CD4-positive, alpha-beta T cell treated with Interleukin-12 subunit alpha and Interleukin-12 subunit beta, for 1 hour (primary cell): ENCODE measurements at places on chromosomes 11 and 22.

- DNase-seq, result no peak
Observed at GRCh38 chr11:128904656-128905344, 13.6 kb downstream of the KCNJ5 start.

DNA sequence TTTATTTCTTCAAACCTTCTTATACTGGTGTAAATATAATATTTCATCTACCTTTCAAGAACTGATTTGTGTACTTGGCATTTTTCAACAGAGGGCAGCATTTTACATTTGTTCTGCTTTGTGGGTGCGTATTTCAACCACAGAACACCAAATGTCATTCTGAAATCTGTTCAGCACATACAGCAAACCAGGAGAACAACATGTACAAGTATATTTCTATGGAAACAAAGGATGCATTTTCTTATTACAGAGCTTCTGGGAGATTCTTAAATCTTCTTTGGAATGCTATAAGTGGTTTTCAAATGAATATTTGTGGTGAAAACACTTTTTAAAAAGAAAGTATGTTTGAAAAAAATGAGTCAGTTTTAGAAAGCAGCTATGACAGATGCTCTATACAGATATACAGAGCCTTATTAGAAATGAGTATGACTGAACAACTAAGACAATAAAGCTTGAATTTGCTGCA lies 946.0 kb downstream of the FAM181B start:
- DNase-seq, result peak; percentile 56

DNA sequence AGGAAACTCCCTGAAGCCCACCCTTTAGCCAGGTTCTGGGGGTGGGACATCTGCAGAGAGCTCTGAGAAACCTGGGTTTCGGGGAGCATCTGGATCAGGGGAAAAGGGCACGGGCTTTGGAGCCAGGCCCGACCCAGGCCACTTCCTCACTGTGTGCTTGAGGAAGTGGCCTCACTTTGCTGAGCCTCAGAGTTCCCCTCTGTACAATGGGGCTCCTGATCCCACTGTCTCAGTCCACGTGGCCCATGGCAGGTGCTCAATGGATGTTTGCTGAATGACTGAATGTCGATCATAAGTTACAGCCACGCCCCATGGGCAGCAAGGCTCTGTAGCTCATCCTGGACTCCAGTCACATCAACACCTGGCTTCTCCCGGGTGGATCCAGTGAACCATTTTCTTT lies 1.3 kb downstream of the CRYBB3 start:
- no peak for DNase-seq

DNA sequence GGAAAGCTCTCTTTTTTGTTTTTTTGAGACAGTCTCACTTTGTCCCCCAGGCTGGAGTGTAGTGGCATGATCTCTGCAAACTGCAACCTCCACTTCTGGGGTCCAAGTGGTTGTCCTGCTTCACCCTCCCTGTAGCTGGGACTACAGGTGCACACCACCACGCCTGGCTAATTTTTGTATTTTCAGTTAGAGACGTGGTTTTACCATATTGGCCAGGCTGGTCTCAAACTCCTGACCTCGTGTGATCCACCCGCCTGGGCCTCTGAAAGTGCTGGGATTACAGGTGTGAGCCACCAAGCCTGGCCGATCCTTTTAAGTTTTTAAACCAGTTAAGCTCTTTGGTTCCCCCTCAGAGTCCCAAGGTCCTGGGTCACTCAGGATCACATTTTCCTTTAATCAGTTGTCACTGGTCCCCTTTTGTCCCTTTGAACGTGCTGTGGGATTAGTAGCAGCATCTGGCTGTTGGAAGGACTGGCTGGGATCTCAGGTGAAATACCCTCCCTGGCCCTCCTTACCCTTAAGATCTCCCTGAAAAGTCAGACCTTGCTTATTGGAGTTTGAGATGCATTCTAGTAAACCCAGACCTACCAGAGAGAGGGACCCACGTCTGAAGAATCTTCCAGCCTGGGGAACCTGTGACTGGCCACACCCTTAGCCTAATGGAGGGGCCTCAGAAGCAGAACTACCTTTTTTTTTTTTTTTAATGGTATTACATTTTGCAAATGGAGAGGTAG lies 8.1 kb downstream of the MALAT1 start:
- DNase-seq, result peak; percentile 80

DNA sequence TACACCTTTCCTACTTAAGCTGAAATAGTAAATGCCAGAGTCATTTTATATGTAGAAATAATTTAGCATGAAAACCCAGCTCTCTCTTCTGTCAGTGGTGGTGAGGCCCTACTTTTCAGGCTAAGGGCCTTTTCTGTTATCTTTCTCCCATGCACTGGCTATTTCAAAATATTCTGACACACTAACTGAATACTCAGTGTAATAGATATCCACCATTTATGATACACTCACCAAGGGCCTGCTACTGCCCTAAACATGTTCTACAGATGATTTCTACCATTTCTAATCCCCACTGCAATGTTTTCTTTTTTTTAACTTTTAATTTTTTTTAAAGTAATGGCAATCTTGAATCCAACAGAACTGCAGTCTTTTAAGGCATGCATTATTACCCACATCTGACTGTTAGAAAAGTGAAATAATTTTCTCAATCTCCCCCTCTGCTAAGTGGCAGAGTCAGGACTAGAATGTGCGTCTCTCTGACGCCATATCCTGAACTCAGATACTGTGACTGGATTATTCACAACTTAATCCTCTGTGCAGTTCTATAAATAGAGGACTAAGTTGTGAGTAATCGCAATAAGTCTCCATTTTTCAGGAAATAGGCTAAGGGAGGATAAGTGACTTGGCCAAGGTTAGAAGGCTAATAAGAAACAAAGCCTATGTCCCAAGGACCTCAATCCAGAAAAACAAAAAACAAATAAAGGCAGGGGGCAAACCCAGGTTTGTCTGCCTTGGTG lies 44.0 kb downstream of the GRAMD1B start:
- DNase-seq, result no peak

GRCh38 chr11:21485006-21485405 lies 707.9 kb upstream of the ANO5 start:
- no peak for DNase-seq

GRCh38 chr11:34653851-34654482 lies 33.1 kb downstream of the EHF start:
- DNase-seq, result no peak

DNA sequence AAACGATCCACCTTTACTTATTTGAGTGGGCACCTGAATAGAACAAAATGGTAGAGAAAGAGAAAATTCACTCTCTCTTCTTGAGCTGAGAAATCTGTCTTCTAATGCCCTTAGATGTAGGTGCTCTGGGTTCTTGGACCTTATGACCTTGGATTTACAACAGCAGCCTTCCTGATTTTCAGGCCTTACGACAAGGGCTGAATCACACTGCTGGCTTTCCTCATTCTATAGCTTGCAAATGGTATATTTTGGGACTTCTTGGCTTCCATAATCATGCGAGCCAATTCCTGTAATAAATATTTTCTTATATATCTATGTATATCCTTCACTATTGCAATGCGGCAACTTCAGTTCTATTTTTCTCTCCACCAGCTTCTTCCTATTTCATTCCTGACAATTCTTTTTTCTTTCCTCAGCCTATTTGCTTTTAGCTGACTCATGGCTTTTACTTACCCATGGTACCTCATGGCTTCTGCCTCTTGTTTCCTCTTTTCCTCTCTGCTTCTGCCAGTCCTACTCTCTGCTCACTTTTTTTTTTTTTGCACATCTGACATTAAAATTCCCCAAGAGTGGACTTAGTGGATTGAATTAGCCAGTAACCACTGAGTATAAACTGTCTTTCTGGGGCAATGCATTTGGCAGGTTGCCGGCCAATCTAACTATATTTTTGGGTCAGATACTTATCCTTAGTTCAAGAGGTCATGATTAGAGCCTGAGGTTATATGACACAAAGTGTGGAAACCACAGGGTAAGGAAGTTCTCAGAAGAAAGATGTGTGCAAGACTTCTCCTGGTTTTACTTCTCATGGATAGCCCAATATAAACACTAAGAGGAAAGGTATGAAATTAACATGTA lies 359.5 kb downstream of the TMEM135 start:
- DNase-seq, result no peak

DNA sequence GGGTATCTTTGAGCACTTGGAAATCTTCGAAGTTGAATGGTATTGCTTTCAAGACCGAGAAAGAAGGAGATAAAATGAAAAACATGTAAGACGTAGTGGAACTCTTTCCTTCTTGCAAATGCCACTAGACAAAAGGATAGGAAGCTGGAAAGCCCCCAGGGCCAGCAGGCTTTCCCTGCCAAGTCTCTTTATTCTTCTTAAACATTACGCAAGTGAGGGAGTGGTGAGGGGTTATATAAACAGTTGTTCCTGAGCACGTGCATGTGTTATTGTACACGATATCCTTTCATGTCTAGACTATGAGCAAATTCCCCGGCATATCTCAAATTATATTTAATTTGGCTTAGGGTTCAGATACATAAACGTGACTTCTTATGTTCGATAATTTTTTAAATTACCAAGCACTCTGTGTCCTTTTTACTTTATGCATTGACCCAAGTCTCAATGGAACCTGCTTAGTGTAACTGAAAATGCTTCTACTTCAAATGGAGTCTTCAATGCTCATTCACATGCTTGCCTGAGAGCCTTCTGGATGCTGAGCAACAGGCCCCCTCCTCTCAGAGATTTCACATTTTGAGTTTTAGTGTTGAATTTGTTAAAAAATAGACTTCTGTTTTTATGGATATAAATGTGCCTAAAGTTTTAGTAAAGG lies 59.0 kb downstream of the PPP2R1B start:
- DNase-seq, result no peak

GRCh38 chr11:114063149-114063828 lies 3.8 kb downstream of the ZBTB16 start:
- no peak for DNase-seq

- no peak for DNase-seq
Observed at GRCh38 chr11:118098996-118099837, 12.5 kb upstream of the SMIM35 start.

DNA sequence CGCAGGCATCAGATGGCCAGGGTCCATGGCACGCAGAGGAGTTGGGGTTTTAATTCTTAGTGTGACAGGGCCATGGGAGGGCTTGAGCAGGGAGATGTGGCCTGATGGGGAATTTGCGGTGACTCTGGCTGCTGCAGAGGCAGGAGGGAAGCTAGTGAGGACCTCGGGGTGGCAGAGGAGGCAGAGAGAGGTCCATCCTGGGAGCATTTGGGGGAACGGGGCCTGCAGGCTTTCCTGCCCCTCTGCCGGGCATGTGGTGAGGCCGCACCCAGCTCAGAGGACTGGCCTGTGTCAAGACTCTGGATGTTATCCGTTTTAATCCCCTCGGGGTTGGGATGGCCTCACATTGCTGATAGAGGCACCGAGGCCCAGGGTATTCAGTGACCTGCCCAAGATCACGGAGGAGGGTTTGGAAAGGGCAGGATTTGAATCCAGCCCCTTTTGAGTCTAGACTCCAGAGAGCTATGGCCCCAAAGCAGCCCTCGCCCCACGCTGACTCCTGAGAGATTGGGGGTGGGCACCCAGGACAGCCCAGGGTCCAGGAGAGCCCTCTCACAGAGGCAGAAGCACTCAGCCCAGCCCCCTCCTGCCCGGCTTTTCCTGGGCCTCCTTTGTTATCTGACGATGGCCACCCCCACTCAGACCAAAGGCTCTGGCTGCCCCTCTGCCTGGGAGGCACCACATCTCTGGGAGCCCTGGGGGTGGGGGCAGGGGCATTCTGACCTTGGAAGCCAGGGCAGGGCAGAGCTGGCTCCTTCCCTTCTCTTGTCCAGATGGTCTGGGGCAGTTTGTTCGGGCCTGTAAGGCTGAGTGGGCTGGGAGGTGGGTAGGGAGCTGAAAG lies 13.9 kb downstream of the MGAT3 start:
- no peak for DNase-seq

GRCh38 chr22:48699511-48699910 lies 1128.2 kb downstream of the BRD1 start:
- DNase-seq, result no peak

DNA sequence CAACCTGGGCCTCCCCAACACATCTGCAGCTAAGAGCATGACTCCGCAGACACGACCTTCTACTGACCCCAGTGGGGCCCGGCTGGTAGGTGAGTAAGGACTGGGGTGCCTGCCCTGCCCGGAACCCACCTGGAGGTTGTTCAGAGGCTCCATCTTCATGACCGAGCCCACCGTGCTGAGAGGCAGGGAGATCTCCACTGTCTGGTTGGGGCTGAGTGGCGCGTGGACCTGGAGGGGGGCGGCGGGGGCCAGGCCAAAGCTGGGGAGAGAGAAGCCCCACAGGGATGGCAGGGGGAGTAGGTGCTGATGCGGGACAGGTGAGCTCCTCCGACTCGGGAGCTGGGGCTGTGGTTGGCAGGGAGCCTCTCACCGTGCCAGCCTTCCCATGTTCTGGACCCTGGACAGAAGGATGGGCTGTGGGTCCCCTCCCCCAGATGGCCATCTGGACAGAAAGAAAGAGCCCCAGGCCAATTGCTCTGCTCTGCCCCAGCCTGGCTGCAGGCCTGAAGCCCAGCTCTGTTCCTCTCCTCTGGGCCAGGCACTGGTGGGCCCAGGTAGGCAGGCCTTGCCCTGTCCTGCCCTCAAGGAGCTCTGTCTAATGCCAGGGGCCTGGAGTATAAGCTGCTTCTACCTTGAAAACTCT lies 16.3 kb upstream of the RASL10A start:
- DNase-seq, result no peak

DNA sequence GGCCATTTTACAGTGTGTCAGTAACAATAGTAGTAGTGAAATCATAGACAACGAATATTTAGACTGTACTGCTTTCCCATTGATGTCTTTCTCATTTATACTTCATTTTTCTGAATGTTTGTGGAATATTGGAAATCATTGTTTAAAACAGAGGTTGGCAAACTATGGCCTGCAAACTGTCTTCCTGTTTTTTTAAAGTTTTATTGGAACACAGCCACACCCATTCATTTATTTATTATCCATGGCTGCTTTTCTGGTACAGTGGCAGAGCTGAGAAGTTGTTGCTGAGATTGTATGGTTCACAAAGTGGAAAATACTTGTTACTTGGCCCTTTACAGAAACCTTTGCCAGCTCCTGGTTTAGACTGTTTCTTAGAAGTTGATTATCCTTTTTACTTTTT lies 13.7 kb downstream of the FAR1 start:
- DNase-seq, result no peak

- DNase-seq, result no peak
Observed at GRCh38 chr11:115087791-115088190, 409.5 kb downstream of the NXPE2 start.

GRCh38 chr11:90646706-90647105 lies 423.9 kb upstream of the CHORDC1 start:
- no peak for DNase-seq

GRCh38 chr11:65382033-65382803 lies at the start of gene SLC25A45:
TSS of gene SLC25A45 (minus strand) at chr11:65382646. CDS start at chr11:65381951, 695 bp downstream.
- peak; percentile 92 for DNase-seq

DNA sequence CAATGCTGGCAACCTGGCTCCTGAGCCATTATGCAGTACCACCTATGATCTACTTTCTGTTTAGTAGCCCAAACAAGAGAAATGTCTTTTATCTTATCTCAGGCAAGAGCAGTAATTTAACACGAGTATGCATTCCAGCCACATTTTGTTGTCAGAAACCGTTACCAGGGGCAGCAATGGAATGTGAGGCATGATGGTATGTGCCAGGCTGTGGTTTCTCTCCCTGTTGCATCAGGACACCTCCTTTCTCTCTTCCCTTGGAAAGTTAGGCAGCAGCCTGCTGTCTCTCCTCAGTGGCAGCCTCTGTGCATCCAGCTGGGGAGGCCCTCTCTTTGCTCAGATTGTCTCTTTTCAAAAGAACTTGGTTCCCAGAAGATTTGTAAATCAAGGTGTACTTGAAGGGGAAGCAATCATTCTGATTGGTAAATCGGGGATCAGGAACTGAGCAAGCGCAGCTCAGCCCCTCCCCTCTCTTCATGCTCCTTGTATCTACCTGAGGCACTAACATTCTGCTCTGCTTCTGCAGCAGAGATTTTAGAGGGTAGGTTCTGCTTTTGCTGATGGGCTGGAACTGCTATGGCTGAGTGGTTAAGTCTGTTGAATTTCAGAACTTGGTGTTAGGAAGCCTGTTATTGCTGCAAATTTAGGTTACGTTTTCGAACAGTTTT lies 229.2 kb downstream of the ADAMTS15 start:
- no peak for DNase-seq
